ENCODE measurements at places on chromosomes 11 and 22.

- H3K27me3 ChIP-seq = no peaks in the 10 kb centered on the region
- no peak overlapping the region for H3K4me3 ChIP-seq
- no peaks in the 10 kb centered on the region for H3K4me1 ChIP-seq
Observed at GRCh38 chr11:47340980-47341775, 11.3 kb downstream of the MYBPC3 start.

- peaks cover 22% of the 10 kb centered on the region for H3K4me1 ChIP-seq
- H3K4me3 ChIP-seq = no peak overlapping the region
- H3K27ac ChIP-seq = no peak overlapping the region
- no peaks in the 10 kb centered on the region for H3K27me3 ChIP-seq
- H3K36me3 ChIP-seq = no peaks in the 10 kb centered on the region
- DNase-seq = no peak
Observed at GRCh38 chr11:2460540-2461252, 15.9 kb downstream of the KCNQ1 start.

DNA sequence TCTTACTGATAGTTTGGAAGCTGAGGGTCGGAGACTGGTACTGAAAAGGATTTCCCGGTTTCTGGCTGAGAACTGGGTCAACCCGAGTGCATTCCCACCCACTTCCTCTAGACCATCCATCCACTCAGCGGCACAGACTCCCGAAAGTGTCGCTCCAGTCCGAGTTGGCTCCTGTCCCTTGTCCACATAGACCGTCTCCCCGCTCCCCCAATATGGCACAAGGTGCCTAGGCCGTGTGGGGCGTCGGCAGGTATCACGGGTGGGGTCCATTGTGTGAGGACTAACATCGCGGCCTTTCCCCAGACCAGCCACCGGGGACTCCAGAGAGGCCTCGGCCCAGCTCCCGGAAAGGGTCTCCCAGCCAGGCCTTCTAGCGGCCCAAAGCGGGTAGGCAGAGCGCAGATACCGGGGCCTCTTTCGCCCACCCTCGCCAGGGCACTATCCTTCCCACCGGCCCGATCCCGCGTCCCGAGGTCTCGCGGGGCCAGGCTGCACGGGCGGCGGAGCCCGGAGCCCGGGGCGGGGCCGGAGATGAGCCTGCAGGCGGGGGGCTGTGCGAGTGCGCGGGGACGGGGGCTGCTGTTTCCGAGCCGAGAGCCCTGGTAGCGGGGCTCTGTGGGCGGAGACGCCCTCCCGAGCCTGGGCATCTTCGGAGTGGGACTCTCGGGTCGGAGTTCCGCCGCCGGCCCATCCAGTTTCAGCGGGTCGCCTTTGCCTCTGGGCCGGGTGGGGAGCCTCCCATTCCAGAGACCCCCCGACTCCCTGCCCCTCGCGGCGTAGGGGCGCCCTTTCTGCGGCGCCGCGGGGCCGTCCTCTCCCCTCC lies 21.1 kb downstream of the SERPINH1 start:
- peak overlapping the region; percentile 77 for H3K4me3 ChIP-seq
- DNase-seq = peak; percentile 68
- H3K27ac ChIP-seq = no peak overlapping the region
- peaks cover 24% of the 10 kb centered on the region for H3K4me1 ChIP-seq
- peaks cover 22% of the 10 kb centered on the region for H3K27me3 ChIP-seq

DNA sequence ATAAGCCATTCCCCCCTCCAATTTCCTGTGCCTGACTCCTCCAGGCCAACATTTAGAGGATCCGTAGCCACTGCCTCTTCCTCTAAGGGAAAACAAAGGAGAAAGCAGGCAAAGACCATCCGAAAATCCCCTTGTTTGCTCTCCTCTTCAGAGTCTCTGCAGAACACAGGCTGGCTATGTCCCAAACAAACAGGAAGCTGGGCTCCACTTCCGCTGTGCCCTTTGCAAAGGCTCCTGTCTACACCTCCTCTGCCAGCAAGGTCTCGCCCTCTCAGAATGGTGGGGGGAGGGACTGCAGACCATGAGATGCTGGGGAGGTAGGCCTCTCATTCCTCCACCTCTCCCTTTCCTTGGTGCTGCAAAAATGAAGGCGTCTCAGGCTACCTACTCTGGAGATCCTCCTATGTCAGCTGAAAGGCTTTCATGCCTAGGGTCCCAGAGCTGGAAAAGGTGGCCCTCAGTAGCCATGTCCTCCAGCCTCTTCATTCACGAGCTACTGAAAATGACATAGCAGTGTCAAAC lies 596.2 kb downstream of the BUD13 start:
- H3K27ac ChIP-seq = no peak overlapping the region
- no peaks in the 10 kb centered on the region for H3K4me1 ChIP-seq
- H3K36me3 ChIP-seq = no peaks in the 10 kb centered on the region
- no peak for DNase-seq
- H3K4me3 ChIP-seq = no peak overlapping the region
- H3K27me3 ChIP-seq = peaks cover 7% of the 10 kb centered on the region

DNA sequence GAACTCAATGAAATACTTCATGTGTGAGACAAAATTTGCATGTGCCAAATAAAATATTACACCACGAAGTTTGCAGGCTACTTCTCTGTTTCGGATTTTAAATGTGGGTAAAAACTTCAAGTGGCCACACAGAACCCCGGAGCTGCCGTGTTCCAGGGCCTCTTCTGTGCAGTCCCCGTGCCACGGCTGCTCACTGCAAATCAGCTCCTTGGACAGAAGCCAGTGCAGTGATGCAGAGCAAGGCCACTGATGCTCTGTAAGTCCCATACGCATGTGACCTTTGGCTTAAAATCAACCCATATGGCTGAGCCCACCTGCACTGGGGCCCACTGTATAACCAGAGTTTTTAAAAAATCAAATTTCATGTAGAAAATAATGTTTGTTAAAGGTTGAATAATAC lies 1309.4 kb downstream of the TBC1D22A start:
- H3K4me3 ChIP-seq = no peak overlapping the region
- no peak overlapping the region for H3K27ac ChIP-seq
- no peaks in the 10 kb centered on the region for H3K36me3 ChIP-seq
- H3K27me3 ChIP-seq = peaks cover 28% of the 10 kb centered on the region
- H3K4me1 ChIP-seq = no peaks in the 10 kb centered on the region
- no peak for DNase-seq

GRCh38 chr22:33519974-33520903 lies 400.0 kb downstream of the LARGE1 start:
- H3K36me3 ChIP-seq = peaks cover 2% of the 10 kb centered on the region
- no peak overlapping the region for H3K4me3 ChIP-seq
- DNase-seq = no peak
- no peaks in the 10 kb centered on the region for H3K4me1 ChIP-seq

DNA sequence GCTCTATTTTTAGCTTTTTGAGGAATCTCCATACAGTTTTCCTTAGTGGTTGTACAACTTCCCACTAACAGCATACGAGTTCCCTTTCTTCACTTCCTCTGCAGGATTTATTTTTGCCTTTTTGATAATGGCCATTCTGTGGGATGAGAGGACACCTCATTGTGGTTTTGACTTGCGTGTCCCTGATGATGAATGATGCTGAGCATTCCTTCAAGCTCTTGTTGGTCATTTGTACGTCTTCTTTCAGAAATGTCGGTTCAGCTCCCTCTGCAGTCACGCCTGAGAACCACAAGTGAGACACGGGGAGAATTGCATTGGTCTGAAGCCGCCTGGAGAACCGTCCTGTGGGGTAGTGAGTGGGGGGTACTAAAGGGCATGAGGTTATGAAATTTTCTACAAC lies 2.0 kb upstream of the KRTAP5-10 start:
- peak; percentile 36 for DNase-seq
- peaks cover 4% of the 10 kb centered on the region for H3K4me1 ChIP-seq
- no peaks in the 10 kb centered on the region for H3K36me3 ChIP-seq

DNA sequence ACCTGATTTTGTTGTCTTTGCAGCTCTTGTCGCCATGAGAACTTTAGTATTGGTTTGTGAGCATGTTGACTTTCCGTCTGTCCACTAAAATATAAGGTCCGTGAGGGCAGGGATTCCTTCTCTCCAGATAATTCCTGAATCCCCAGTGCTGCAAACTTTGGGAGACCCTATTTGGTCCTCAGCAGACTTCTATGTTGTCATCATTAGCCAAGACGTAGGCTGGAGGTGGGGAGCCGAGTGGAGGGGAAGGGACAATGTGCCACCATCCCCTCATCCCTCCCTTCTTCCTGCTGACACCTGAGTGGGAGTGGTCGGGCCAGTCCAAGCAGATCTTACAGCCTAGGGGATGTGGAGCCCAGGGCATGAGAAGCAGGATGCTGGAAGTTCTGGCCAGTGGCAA lies 690.6 kb downstream of the TBC1D22A start:
- H3K36me3 ChIP-seq = peaks cover 3% of the 10 kb centered on the region
- no peak overlapping the region for H3K4me3 ChIP-seq
- H3K4me1 ChIP-seq = no peaks in the 10 kb centered on the region
- no peak overlapping the region for H3K27ac ChIP-seq
- DNase-seq = no peak

DNA sequence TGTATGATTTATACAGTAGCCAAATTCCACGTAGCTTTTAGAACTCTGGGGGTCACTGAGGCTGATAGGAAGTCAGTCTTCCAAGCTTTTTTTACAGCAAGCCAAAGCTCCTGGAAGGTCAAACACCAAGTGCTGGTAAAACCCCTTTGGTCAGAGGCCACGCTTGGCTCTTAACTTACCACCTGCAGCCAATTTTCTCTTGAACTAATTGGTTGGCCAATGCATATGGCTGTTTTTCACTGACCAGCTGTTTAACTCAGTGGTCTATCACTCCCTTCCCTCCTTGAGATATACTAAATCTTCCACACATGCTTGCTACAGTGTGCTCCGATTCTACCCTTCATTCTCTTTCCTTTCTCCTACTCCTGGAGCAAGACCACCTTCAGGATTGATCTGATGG lies 116.0 kb downstream of the FAR1 start:
- no peaks in the 10 kb centered on the region for H3K4me1 ChIP-seq
- no peaks in the 10 kb centered on the region for H3K36me3 ChIP-seq
- no peaks in the 10 kb centered on the region for H3K27me3 ChIP-seq
- H3K4me3 ChIP-seq = no peak overlapping the region
- no peak overlapping the region for H3K27ac ChIP-seq

GRCh38 chr11:33919645-33920044 lies 27.8 kb upstream of the LMO2 start:
- H3K4me1 ChIP-seq = peaks cover 11% of the 10 kb centered on the region
- no peak overlapping the region for H3K27ac ChIP-seq
- no peaks in the 10 kb centered on the region for H3K36me3 ChIP-seq
- H3K4me3 ChIP-seq = no peak overlapping the region

DNA sequence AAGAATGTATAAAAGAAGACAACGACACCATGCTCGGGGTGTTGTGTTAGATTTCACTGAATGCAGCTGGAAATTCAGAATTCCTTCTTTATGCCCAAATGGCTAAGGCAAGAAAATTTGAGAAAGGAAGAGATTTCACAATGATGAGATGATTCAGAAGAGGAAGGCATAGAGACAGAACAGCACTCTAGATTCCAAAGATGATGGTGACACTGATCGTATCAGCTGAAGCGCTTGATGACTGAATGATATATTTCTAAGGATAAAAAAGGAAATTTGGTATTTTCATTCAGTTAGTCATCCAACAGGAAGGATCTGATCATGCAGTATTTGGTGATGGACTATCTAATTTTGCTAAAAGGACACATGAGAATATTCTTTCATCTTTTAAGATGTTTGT lies 189.2 kb downstream of the EFCAB6 start:
- H3K27me3 ChIP-seq = peaks cover 7% of the 10 kb centered on the region
- no peak overlapping the region for H3K4me3 ChIP-seq
- DNase-seq = no peak
- H3K27ac ChIP-seq = no peak overlapping the region
- H3K36me3 ChIP-seq = no peaks in the 10 kb centered on the region

GRCh38 chr22:30186510-30186909 lies 60.0 kb downstream of the LIF start:
- no peak for DNase-seq
- peaks cover 93% of the 10 kb centered on the region for H3K4me1 ChIP-seq
- peak overlapping the region; percentile 91 for H3K27ac ChIP-seq
- no peaks in the 10 kb centered on the region for H3K27me3 ChIP-seq
- no peak overlapping the region for H3K4me3 ChIP-seq
- H3K36me3 ChIP-seq = no peaks in the 10 kb centered on the region

- no peaks in the 10 kb centered on the region for H3K36me3 ChIP-seq
- H3K27ac ChIP-seq = no peak overlapping the region
- H3K27me3 ChIP-seq = peaks cover 22% of the 10 kb centered on the region
- no peak for DNase-seq
- H3K4me1 ChIP-seq = no peaks in the 10 kb centered on the region
Observed at GRCh38 chr22:27329131-27329850, 472.3 kb downstream of the MN1 start.

- H3K27me3 ChIP-seq = peaks cover 13% of the 10 kb centered on the region
- H3K4me3 ChIP-seq = no peak overlapping the region
- peaks cover 15% of the 10 kb centered on the region for H3K36me3 ChIP-seq
- peaks cover 6% of the 10 kb centered on the region for H3K4me1 ChIP-seq
Observed at GRCh38 chr11:111982019-111982464, 43.2 kb upstream of the DLAT start.

Data from activated T-cell treated with anti-CD3 and anti-CD28 coated beads, Interleukin-2, amount 50 U/mL, for 72 hours (primary cell).